Heart left ventricle (tissue), 16 donors: ENCODE measurements at places on chromosomes 13 and 19.

DNA sequence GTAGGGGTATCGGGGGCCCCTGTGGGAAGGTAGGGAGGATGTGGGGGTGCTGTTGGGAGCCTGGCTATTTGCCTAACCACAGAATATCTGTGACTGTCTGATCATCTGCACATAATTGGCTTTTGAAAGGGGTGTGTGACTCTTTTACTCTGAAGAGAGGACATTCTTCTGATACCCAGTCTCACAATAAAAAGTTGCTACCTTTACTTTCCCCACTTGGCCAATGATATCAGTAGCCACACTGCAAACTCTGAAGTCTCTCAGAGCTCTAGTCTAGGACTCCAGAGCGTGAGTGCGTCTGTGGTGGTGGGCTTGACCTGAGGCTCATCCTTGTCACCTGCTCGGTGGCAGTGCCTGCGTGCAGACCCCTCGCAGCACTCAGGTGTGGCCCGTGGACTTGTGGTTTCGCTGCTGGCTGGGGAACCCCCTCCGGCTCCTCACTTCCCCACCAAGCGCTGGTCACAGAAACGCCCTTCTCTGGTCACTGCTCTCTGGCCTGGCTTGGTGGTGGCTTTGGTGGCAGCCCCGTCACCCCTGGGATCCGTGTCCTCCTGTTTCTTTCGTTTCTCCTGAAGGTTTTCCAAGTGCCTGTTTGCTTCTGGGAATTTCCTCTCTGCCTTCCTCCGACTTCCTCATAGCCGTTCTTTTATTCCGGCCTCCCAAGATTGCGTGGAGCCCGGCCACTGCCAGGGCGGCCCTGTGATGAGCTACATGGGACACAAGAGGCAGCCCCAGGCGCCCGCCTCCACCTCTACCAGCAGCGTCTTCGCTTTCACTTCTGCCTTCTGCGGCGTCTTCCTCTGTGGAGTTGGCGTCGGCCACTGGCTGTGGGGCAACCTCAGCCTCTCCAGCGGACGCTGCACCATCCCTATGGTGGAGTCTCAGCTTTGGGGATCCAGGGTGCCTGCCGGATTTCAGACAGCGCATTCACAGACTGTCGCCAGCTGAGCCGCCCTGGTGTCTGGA is 78.0 kb downstream of the ATP11A start:
- H3K4me1 ChIP-seq: peaks cover 26% of the 10 kb centered on the region
- H3K36me3 ChIP-seq: no peaks in the 10 kb centered on the region
- no peak overlapping the region for H3K27ac ChIP-seq
- no peak for DNase-seq
- H3K4me3 ChIP-seq: no peak overlapping the region

DNA sequence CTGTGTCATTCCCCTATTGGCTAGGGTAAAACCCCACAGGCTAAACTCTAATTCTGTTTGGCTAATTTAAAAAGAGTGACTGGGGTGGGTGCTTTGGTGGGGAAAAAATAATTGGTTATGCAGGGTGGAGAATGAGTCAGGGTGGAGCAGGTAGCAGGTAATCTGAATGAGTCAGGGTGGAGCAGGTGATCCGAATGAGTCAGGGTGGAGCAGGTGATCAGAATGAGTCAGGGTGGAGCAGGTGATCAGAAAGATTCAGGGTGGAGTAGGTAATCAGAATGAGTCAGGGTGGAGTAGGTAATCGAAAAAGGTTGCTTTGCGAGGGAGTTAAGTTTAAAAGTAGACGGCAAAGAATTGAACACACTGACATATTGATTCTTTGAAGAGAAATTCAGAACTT is 1218.8 kb upstream of the ATXN8OS start:
- no peak overlapping the region for H3K27ac ChIP-seq
- no peak for DNase-seq
- no peaks in the 10 kb centered on the region for H3K4me1 ChIP-seq
- no peaks in the 10 kb centered on the region for H3K36me3 ChIP-seq

- no peak for DNase-seq
- H3K27ac ChIP-seq: no peak overlapping the region
- H3K4me1 ChIP-seq: no peaks in the 10 kb centered on the region
- no peak overlapping the region for H3K4me3 ChIP-seq
- no peaks in the 10 kb centered on the region for H3K36me3 ChIP-seq
Observed at GRCh38 chr13:83350569-83350968, 531.7 kb downstream of the SLITRK1 start.

DNA sequence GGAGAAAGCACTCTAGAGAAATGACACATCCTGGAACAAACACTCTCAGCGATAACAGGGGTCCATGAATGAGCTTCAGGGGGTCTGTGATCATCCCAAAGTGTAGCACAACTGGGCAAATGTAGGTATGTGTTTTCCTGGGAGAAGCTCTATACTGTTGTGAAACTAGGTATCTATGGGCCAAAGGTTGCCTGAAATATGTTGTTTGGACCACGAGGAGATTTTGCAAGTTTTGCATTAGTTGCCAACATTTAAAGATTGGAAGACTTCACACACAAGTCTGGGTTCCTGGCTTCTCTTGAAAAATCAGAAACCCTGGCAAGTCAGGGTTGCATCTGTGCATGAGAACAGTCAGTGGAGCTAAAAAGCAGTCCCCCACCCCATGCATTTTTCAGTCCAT is 26.7 kb upstream of the POU2F2 start:
- DNase-seq: no peak
- H3K27me3 ChIP-seq: no peaks in the 10 kb centered on the region
- H3K4me3 ChIP-seq: no peak overlapping the region
- H3K27ac ChIP-seq: no peak overlapping the region
- no peaks in the 10 kb centered on the region for H3K36me3 ChIP-seq
